ENCODE measurements at places on chromosomes 5 and 9.

DNA sequence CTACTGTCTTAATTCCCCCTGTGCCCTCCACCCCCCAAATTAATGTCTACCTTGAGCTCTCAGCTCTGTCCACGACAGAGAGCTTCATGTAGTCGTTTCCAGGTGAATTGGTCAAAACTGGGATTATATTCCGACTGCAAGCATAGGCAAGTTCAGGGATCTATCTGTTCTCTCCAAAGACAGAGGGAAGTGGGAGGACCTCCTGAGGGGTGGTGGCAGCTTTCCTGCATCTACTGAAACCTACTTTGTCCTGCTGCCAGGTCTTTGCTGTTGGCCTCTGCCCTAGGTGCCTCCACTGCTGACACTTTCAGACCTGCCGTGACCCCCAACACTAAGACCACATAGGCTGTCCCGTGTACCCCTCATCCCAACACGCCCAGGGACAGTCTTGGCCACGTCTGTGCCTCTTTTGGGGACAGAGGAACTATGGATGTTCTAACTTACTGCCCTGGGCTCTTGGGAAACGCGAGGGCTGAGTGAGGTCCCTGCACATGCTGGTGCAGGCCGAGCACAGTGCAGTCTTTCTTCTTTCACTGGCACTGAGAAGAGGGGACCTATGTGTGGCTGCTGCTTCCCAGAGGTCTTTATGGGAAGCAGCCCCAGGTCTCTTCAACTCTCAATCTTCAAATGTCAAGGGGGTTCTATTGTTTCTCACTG lies 125.6 kb downstream of the NTRK2 start:
- no peak for DNase-seq

- DNase-seq: peak; percentile 95
Measured at GRCh38 chr9:36401164-36401740, 1.2 kb upstream of the RNF38 start.

- no peak for DNase-seq
Measured at GRCh38 chr9:78296201-78296892, 578 bp upstream of the PSAT1 start.

GRCh38 chr5:75648712-75649111 lies 37.5 kb downstream of the ANKDD1B start:
- DNase-seq: no peak

- DNase-seq: no peak
Measured at GRCh38 chr5:59645380-59645779, 248.1 kb downstream of the PDE4D start.
